ENCODE measurements at places on chromosomes 12 and 14. TPM values are rescaled to one million over a fixed set of nuclear protein-coding genes. Genes with fewer than 3 reads are reported as not detected.

HSPB8 gene
- total RNA-seq = not detected

SH2B3 gene
- total RNA-seq = 58.4 TPM

STAT2 gene
- total RNA-seq = 53.1 TPM

RNF41 gene
- total RNA-seq = 38.9 TPM

NRIP2 gene
- not detected for total RNA-seq
